Epithelial cell of proximal tubule (primary cell): ENCODE measurements at places on chromosomes 11 and 22. TPM values are rescaled to one million over a fixed set of nuclear protein-coding genes. Genes with fewer than 3 reads are reported as not detected.
A peak's percentile ranks its signal among the peaks of the same experiment; 100 is the strongest.

Gene OR10G8
- total RNA-seq = not detected in 2 replicates

- DNase-seq = no peak
Observed at GRCh38 chr11:29481738-29482137, 535.1 kb downstream of the KCNA4 start.

GRCh38 chr22:37985751-37986281, 1.5 kb upstream of the SOX10 start:
- DNase-seq = no peak

GRCh38 chr11:65581928-65582327, 6.1 kb downstream of the EHBP1L1 start:
- no peak for DNase-seq

Gene MRGPRX4
- total RNA-seq = not detected in 2 replicates

GRCh38 chr22:35482311-35482710, 58.3 kb upstream of the RASD2 start:
- DNase-seq = no peak

DNA sequence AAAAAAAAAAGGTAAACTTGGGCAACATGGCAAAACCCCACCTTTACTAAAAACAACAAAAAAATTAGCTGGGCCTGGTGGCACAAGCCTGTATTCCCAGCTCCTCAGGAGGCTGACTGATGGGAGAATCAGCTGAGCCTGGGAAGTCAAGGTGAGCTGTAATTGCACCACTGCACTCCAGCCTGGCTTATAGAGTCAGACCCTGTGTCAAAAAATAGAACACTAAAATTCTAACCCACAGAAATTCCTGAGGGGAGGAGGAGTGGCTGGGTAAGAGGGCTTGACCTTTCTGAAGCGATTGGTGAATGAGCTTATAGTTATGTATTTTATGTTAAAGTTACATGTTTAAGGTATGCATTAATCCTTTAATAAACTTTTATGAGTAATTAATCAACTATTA, 53.3 kb downstream of the FAT3 start:
- no peak for DNase-seq

DNA sequence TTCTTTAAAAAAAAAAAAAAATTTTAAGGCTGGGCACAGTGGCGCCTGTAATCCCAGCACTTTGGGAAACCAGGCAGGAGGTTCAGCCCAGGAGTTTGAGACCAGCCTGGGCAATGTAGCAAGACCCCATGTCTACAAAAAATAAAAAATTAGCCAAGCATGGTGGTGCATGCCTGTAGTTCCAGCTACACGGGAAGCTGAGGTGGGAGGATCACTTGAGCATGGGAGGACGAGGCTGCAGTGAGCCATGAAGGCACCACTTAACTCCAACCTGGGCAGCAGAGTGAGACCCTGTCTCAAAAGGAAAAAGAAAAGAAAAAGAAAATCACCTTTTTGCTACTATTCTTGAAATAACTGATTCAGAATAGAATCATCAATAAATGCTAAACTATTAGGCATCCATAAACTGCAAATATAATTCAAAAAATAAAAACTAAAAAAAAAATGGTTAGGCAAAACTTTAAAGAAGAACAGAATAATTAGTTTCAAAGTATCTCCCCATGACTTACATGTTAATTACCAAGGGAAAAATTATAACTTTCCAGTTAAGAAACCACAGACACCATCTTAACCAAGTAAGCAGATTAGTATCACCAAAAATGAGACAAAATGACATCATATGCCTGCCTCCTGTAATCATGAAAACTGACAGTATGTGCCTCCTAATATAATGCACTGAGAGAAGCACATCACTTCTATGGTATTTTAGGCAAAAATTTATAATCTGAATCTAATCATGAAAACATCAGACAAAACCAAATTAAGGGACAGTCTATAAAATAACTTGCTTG, 63.6 kb downstream of the DENND5A start:
- DNase-seq = no peak

Gene ACR
- total RNA-seq = not detected in 2 replicates

GRCh38 chr11:11461473-11461872, 108.4 kb upstream of the CSNK2A3 start:
- no peak for DNase-seq

Gene HORMAD2
- total RNA-seq = not detected in 2 replicates

DNA sequence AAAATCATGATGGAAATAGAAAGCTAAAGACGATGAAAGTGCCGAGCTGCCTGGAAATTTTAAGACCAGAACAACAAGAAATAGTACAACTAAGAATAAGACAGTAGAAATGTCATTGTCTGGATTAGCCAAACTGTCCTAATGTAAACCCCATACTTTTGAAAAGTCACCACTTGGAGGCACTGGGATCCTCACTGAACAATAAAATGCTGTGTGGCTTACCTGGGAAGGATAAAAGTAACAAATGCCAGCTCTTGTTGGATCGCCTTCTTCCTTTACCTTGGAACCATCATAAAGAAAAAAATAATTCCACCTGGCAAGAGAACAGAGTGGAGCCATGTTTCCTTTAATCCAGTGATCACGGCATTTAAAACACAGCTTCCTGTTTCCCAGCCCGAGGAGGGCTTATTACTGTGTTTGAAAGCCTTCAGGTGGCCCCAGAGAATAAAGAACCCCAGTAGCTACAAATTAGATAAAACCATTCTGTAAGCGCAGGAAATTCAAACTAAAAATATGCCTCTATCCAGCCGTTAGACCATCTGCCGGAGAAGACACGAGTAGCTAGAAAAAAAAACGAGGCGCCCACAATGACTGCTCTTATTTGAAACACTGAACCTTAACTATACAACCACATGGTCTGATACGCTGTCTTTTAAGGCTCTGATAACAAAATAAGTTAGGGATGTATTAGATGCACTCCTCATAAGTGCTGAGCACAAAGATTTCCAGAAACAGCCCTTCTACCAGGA, 4.4 kb downstream of the HPS4 start:
- no peak for DNase-seq

DNA sequence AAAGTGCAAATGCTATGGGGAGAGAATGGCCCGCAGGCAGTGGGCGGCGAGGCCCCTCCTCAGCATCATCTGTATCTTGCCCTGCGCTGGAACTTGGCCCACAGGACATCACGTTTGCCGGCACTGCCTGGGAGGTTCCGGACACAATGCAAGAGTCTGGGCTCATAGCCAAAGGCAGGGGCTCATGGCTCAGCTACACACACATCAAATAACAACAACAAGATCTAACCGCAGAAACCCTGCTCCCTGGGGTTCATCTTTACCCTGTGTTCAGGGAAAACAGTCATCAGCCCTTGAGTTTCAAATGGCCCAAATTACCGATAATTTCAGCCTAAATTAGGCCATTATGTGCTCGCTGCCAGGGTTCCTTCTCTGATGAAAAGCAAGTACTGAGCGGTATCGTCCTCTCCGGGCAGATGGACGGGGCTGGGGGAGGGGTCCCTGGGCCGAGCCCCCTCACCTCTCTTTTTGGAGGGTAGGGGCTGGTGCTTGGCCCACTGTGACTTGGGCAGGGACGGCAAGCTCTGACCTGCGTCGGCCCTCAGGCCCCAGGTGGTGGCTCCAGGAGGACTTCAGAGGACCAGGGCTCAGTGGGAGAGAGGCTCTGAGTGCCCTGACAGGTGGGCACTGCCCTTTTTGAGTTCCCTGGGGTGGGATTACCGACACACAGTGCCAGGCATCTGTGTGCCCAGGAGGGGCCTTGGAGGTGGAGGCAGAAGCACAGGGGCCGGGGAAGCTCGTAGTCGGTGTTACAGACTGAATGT, 25.0 kb upstream of the GAL start:
- peak; percentile 50 for DNase-seq

Gene CTSW
- total RNA-seq = 0.51 and 1.2 TPM in 2 replicates

Gene PGA5
- total RNA-seq = not detected in 2 replicates

Gene CASP5
- total RNA-seq = not detected in 2 replicates

DNA sequence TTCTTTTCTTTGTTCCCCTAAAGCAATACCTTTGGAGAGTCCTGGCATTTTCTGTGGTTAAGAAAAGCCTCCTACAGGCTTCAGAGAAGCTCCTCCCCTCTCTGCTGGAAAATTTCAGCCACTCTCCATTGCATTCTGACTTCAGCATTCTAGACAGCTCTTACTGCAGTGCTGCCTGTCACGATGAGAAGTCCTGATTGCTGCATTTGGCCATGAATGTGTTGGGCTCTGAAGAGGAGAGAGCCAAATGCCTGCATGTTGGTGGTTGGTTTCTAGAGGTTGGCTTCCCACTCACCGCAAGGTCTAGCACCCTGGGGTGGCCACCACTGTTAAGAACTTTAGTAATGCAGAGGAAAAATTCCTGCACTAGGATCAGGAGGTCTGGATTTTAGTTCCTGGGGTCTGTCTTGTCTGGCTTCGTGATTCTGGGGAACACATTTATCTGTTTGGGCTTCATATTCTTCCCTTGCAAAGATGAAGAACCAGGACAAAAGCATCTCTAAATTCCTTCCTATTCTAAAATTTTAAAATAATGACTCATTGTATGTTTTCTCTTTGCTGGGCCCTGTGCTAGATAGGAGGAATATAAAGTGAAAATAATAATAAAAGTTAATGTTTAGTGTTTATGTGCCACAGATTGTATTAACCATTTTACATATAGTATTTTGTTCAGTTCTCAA, 38.1 kb downstream of the COA4 start:
- DNase-seq = peak; percentile 10

GRCh38 chr11:119505861-119506260, 82.9 kb upstream of the THY1 start:
- no peak for DNase-seq

- DNase-seq = no peak
Observed at GRCh38 chr11:128733440-128734102, 39.7 kb downstream of the FLI1 start.

- DNase-seq = no peak
Observed at GRCh38 chr22:23820748-23821211, 18.0 kb downstream of the DERL3 start.

- no peak for DNase-seq
Observed at GRCh38 chr11:69172674-69173073, 16.9 kb downstream of the SMIM38 start.

Gene TSPAN32
- total RNA-seq = not detected in 2 replicates

- DNase-seq = no peak
Observed at GRCh38 chr22:44576311-44577260, 78.6 kb upstream of the RTL6 start.

Gene SLC2A11
- total RNA-seq = 13.1 and 14.3 TPM in 2 replicates

Gene HBG1
- not detected in 2 replicates for total RNA-seq

Gene RFPL2
- total RNA-seq = not detected in 2 replicates

Gene USP47
- total RNA-seq = 21.3 and 32.6 TPM in 2 replicates

Gene MRGPRD
- total RNA-seq = not detected in 2 replicates
